ENCODE measurements at places on chromosomes 3 and 15. TPM values are rescaled to one million over a fixed set of nuclear protein-coding genes. Genes with fewer than 3 reads are reported as not detected.

DNA sequence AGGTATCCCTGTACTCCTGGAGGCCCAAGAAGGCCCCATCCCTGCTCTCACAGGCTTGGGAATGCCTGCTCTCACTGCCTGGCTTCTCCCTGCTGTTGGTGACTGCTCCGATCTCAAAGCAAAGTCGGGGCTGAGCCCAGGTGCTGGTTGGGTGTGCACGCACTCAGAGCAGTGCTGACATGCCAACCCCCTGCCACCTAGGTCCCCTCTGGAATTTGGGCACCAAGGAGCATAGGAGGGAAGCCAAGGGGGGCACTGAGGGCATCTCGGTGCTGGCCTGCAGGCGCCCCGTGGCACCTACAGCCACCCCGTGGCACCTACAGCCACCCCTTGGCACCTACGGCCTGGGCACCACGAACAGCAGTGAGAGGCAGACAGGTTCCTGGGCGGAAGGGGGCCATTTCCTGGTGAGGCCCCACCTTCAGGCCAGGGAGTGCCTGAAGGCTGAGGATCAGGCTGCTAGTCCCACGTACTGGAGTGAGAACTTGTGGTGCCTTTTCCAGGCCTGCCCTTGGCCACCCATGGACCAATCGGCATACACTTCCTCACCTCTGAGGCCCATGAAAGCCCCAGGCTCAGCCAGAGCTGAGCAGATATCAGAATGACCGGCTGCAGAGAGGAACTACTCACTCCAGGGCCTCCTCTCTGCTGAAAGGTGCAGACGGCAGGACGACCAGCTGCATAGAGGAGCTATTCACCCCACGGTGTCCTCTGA lies 15.6 kb upstream of the HTR3E start:
- H3K36me3 ChIP-seq = peaks cover 4% of the 10 kb centered on the region
- no peak overlapping the region for H3K27ac ChIP-seq
- H3K4me1 ChIP-seq = peaks cover 10% of the 10 kb centered on the region
- no peak overlapping the region for H3K4me3 ChIP-seq
- no peak for DNase-seq

DNA sequence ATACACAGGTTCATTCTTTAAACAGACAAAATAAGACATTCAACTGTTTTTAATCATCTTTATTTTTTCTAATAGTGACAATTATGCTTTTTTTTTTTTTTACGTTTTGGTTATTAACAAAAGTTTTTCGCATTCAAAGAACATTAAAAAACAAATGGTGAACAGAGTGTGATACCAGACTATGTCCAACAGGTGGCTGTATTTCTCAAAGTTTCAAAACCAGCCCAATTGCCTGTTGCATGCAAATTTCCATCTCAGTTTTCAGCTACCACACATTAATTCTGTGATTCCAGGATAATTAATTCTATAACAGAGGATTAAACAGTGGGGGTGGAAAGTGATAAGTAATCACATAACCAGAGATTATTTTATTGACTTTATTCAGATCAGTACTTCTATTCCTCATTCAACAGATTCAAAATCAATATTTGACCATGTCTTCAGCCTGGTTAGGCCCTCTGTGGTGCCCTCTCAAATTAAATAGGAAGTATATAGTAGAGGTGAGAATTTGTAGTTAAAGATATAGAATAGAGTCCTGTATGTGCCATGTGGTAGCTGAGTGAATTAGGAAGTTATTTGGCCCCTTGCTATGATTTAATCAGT lies 122.2 kb upstream of the DCBLD2 start:
- no peak for DNase-seq
- no peaks in the 10 kb centered on the region for H3K4me1 ChIP-seq
- no peak overlapping the region for H3K4me3 ChIP-seq
- no peaks in the 10 kb centered on the region for H3K36me3 ChIP-seq

Gene LSAMP
- total RNA-seq = not detected

DNA sequence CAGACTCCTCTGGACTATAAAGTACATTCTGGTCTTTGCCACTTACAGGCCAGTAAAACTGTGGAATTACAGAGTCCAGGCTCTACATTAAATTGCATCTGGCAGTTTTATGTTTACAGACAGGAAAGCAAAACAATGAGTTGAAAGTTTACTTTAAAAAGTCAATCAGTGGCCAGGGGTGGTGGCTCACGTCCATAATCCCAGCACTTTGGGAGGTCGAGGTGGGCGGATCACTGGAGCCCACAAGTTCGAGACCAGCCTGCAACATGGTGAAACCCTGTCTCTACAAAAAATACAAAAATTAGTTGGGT lies 53.8 kb downstream of the TM4SF4 start:
- H3K27ac ChIP-seq = no peak overlapping the region
- no peaks in the 10 kb centered on the region for H3K36me3 ChIP-seq
- peaks cover 7% of the 10 kb centered on the region for H3K4me1 ChIP-seq
- no peak overlapping the region for H3K4me3 ChIP-seq
- no peak for DNase-seq

- H3K4me3 ChIP-seq = no peak overlapping the region
- peaks cover 6% of the 10 kb centered on the region for H3K27me3 ChIP-seq
- DNase-seq = no peak
- H3K27ac ChIP-seq = no peak overlapping the region
- H3K4me1 ChIP-seq = no peaks in the 10 kb centered on the region
Observed at GRCh38 chr3:185528532-185528931, 23.9 kb downstream of the LIPH start.

DNA sequence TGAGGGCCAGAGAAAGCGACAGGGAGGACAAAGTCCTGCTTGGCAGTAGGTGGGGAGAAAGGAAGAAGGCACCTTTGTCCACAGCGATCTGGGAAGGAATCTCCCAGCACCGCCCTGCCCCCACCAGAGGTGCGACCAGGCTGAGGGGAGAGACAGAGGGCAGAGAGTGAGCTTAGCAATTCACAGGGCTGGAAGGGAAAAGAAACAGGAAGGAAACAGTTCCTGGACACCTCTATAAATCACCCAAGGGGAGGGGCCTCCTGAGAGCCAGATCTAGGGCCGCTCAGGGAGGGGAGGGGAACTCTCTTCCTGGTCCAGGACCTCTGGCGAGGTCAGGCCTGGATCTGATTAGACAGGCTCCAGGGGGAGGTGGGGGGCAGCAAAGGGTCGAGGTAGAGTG lies 35.4 kb downstream of the RNU5B-1 start:
- H3K27me3 ChIP-seq = peaks cover 3% of the 10 kb centered on the region
- H3K27ac ChIP-seq = no peak overlapping the region
- H3K36me3 ChIP-seq = no peaks in the 10 kb centered on the region

GRCh38 chr3:32643354-32643753 lies 41.6 kb upstream of the CNOT10 start:
- H3K27ac ChIP-seq = no peak overlapping the region
- H3K36me3 ChIP-seq = no peaks in the 10 kb centered on the region
- peaks cover 13% of the 10 kb centered on the region for H3K27me3 ChIP-seq

DNA sequence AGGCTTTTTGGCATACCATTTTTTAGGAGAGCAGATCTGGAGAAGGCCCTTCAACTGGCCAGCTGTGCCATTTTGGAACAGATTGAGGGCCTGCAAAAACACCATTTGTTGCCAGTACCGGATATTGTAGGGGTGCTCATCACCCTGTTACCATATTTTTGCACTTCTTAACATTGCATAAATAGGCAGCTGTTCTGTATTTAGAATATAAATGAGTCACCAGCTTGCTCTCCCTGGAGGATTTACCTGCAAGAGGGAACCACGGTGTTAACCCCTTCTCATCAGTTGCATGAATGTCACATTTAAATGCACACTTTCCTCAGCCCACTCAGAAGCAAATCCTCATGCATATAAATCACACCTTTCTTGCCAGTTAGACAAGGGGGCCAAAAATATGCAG lies 435.6 kb downstream of the ROBO2 start:
- H3K4me3 ChIP-seq = no peak overlapping the region
- no peak for DNase-seq
- no peaks in the 10 kb centered on the region for H3K36me3 ChIP-seq
- no peak overlapping the region for H3K27ac ChIP-seq

GRCh38 chr3:108329947-108330346 lies 33.6 kb downstream of the HHLA2 start:
- no peak for DNase-seq
- peaks cover 55% of the 10 kb centered on the region for H3K36me3 ChIP-seq
- no peaks in the 10 kb centered on the region for H3K27me3 ChIP-seq
- peak overlapping the region; percentile 70 for H3K27ac ChIP-seq

- no peak for DNase-seq
- H3K36me3 ChIP-seq = no peaks in the 10 kb centered on the region
- H3K4me3 ChIP-seq = no peak overlapping the region
- H3K4me1 ChIP-seq = peaks cover 6% of the 10 kb centered on the region
Observed at GRCh38 chr15:99151156-99151555, 46.3 kb downstream of the SYNM start.

DNA sequence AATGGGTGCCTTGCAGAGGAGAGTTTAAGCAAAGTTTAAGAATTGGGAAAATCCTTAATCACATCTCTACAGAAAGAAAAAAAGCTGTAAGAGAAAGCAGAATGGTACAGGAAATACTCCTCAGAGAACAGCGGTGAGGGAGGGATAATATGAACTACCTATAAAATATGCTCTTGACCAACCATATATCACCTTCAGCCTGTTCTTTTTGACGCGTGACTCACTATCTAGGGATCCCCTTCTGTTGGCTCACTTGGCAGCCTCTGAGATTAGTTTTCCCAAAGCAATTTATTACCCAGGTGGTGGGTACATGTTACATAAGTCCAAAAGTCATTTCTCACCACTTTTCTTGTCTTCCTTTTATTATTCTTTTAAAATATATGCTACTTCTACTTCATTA lies 97.7 kb downstream of the CNTN6 start:
- H3K4me1 ChIP-seq = no peaks in the 10 kb centered on the region
- H3K27ac ChIP-seq = no peak overlapping the region
- no peak overlapping the region for H3K4me3 ChIP-seq
- H3K27me3 ChIP-seq = no peaks in the 10 kb centered on the region
- no peak for DNase-seq

DNA sequence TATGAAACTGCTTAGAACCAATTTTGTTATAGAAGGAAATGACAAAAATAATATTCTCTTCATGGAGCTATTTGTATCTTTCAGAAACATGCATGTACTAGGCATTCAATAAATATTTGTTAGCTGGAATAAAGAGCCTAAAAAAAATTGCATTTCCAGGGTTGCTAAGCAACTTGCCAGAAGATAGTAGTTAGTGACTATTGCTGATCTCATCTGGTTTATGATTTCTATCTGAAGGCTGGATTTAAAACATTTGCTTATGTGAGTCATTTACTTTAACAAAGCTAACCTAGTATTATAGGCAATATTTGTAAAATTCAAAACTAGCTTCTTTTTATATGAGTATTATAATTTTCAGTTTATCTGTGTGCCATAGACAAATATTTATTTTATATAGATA lies 78.3 kb downstream of the NAALADL2 start:
- DNase-seq = no peak
- H3K4me1 ChIP-seq = no peaks in the 10 kb centered on the region
- no peak overlapping the region for H3K27ac ChIP-seq
- H3K4me3 ChIP-seq = no peak overlapping the region
- no peaks in the 10 kb centered on the region for H3K36me3 ChIP-seq

DNA sequence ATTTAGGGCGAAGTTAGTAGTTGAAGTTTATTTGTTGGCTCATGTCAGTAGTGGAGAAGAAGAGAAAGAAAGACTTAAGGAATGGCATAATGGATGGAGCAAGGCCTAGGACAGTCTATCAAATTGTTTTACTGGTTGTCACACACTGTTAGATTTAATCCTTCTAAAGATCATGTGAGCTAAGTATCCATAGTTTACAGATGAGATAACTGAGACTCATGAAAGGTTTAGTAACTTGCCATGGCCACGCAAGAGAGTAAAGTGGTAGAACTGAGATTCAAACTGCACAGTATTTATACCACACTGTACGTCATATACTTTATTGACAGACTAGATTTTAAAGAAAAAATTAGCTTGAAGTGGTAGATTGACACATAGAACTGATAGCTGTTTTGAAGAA lies 11.4 kb downstream of the SPRED1 start:
- H3K4me1 ChIP-seq = no peaks in the 10 kb centered on the region
- H3K27ac ChIP-seq = no peak overlapping the region
- H3K27me3 ChIP-seq = peaks cover 10% of the 10 kb centered on the region
- H3K4me3 ChIP-seq = no peak overlapping the region

DNA sequence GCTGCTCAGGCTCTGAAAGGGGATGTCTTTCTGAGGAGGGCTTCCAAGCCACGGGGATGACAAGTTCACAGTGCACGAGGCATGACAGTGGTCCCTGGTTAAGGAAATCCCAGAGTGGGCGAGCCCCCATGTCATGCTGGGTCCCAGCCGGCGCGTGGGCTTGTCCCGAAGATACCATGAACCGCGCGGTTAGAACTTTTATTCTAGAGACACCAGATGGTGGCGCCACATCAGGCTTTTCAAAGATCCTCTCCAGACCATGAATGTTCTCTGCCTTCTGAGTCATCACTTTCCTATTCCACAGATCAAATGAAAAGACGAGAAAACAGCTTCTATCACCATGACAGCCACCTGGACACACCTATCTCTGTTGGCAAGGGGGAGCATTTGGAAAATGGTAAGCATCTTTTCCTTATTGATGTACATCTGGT lies 227.8 kb upstream of the LYSMD4 start:
- H3K4me1 ChIP-seq = no peaks in the 10 kb centered on the region
- H3K36me3 ChIP-seq = no peaks in the 10 kb centered on the region
- no peak overlapping the region for H3K4me3 ChIP-seq
- peaks cover 4% of the 10 kb centered on the region for H3K27me3 ChIP-seq

Measured in activated CD8-positive, alpha-beta T cell treated with anti-CD3 and anti-CD28 coated beads, Interleukin-2, amount 10 ng/mL, durations not matched to agents 7 days and 5 days (primary cell).